Aorta (tissue), 5 donors: ENCODE measurements at places on chromosomes 11 and 22. TPM values are rescaled to one million over a fixed set of nuclear protein-coding genes. Genes with fewer than 3 reads are reported as not detected.

DNA sequence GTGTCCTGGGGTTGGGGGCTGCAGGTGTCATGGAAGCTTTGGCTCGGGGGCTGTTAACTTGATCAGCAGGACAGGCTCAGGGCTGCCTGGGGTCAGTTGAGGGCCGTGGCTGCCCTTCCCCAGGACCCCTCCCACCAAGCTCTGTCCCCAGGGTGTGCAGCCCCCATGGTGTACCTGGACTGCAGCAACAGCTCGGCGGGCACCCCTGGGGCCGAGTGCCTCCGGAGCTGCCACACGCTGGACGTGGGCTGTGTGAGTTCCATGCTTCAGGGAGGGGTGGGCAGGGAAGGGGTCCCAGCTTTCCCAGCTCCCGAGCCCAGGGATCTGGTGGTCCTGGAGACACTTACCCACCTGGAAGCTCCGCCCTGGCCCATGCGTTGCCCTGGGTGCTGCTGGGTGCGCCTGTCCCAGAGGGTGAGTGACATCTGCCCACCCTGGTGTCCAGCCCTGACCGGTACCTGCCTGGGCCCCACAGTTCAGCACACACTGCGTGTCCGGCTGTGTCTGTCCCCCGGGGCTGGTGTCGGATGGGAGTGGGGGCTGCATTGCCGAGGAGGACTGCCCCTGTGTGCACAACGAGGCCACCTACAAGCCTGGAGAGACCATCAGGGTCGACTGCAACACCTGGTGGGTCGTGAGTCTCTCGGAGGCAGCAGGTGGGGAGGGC lies 11.3 kb downstream of the MUC5B start:
- H3K4me3 ChIP-seq, result no peak overlapping the region
- no peaks in the 10 kb centered on the region for H3K4me1 ChIP-seq

SERGEF gene
- 48.3 TPM for total RNA-seq

CHADL gene
- 1.2 TPM for total RNA-seq

MIF gene
- total RNA-seq, result 278 TPM

DNA sequence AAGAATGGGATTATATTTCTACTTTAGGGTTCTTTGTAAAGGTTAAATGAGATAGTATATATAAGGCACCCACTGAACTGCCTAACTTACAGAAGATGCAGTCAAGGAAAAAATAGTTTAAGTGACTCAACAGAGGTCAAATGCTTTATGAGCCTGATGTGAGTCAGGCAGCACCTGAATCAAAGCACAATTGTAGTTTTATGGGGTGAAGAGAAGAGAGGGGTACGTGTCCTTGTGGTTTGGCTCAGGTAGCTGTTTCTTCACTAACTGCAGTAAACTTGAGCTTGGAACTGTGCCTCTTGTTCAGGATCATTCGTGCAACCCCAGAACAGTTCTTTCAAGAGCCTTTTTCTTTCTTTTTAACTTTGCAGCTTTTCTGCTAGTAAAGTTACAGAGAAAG lies 125.2 kb upstream of the SPON1 start:
- no peak overlapping the region for H3K4me3 ChIP-seq
- DNase-seq, result no peak
- no peaks in the 10 kb centered on the region for H3K4me1 ChIP-seq
- no peak overlapping the region for H3K27ac ChIP-seq
- no peaks in the 10 kb centered on the region for H3K36me3 ChIP-seq

DNA sequence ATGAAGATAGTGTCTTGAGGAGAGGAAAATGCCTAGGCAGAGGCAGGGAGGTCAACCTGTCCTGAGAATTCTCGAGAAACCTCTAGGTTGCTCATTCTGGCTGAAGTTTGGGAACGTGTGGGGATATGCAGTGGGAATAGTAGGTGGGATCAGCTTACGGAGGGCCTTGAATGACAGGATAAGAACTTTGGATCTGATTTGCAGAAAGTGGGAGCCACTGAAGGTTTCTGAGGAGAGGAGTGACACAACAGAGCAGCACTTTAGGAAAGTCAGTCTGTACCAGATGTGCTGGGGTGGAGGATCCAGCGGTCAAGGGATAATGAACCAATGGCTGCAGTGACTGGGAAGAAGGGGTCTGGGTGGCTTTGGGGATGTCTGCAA lies 2.4 kb downstream of the CD82 start:
- no peak for DNase-seq
- no peaks in the 10 kb centered on the region for H3K27me3 ChIP-seq
- H3K4me3 ChIP-seq, result no peak overlapping the region
- H3K4me1 ChIP-seq, result no peaks in the 10 kb centered on the region
- H3K36me3 ChIP-seq, result no peaks in the 10 kb centered on the region
- no peak overlapping the region for H3K27ac ChIP-seq

DNA sequence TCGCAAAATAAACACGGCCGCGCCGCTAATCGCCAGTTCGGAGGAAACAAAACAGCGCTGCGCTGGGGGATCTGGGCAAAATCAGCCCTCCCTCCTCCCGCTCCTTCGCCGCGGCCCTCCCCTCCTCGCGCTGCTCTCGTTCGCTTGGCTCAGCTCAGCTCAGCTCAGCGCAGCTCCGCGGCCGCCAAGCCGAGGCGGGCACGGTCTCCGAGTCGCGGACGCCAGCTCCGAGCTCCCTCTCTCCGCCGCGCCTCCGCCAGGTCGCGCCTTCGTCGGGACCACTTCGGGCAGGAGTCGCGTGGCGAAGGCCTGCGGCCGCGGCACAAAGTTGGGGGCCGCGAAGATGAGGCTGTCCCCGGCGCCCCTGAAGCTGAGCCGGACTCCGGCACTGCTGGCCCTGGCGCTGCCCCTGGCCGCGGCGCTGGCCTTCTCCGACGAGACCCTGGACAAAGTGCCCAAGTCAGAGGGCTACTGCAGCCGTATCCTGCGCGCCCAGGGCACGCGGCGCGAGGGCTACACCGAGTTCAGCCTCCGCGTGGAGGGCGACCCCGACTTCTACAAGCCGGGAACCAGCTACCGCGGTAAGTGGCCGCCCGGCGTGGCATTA lies at the start of gene SPON1:
Gene SPON1 (plus strand): TSS at position 162 of the 607 bp plus-strand sequence. CDS start 182 bp downstream, at position 344.
- H3K4me3 ChIP-seq, result peak within 1 kb of the TSS; percentile 61
- H3K36me3 ChIP-seq, result no peaks in the 10 kb centered on the region
- no peaks in the 10 kb centered on the region for H3K4me1 ChIP-seq
- no peak within 1 kb of the TSS for H3K27ac ChIP-seq
- H3K27me3 ChIP-seq, result no peaks in the 10 kb centered on the region

GRCh38 chr11:104127828-104128227 lies 36.1 kb downstream of the PDGFD start:
- no peak overlapping the region for H3K27ac ChIP-seq
- no peak overlapping the region for H3K4me3 ChIP-seq
- H3K27me3 ChIP-seq, result no peaks in the 10 kb centered on the region
- H3K4me1 ChIP-seq, result no peaks in the 10 kb centered on the region

OR10A2 gene
- total RNA-seq, result not detected

OSM gene
- total RNA-seq, result 1.4 TPM

DNA sequence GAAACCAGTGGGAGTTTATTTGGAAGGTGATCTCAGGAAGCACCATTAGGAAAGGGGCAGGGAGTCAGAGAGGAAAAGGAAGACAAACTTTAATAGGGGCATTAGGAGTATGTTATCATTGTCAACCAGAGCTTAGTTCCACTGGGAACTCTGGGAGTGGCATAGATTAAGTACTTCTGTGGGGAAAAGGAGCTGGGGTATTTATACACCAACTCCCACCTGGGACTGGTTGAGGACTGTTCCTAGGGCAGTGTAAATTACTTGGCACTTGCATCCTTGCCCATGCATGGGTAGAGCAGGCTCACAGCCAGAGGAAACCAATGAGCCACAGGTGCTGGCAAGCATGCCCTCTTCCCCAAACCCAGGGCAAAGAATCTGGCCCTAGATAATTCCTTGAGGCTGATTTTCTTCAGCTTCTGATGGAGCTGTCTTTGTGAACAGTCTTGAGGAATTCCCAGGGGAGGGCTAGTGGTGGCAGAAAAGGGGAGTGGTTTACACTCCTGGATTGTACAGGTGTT lies 541.2 kb downstream of the MIAT start:
- H3K36me3 ChIP-seq, result no peaks in the 10 kb centered on the region
- H3K27me3 ChIP-seq, result no peaks in the 10 kb centered on the region
- no peak overlapping the region for H3K4me3 ChIP-seq
- H3K27ac ChIP-seq, result no peak overlapping the region
- no peaks in the 10 kb centered on the region for H3K4me1 ChIP-seq

DNA sequence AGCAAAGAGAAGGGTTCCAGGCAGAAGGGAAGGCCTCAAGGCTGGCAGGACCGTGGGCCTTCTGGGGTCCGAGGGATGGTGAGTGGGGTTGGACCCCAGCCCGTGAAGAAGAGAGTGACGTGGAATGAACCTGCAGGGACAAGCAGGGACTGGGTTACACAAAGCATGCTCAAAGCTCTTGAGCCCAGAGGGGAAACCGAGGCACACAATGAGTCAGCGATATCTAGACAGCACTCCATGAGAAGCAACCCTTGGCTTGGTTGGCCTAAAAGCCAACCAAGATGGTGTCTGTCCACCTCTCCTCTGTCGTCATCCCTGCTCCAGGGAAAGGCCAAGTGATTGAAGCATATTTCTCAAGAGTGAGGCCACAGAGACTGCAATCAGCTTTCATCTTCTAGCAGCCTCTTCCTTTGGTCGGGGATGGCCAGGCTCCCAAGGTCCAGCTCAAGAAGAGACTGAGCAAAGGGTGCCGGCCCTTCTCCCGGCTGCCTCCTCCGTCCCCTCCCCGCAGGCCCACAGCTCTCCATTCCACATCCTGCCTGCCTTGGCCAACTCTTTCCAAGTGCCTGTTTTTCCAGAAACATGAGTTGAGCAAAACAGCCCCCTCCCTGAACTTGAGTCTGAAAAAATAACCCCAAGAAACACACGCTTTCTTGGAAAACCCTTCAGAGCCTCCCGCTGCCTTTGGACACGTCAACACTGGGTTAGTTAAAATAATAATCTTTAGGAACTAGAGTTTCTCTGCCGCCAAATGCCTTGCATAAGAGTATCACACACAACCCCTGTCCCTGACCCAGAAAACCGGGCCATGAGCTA lies 556.6 kb downstream of the MIAT start:
- no peaks in the 10 kb centered on the region for H3K27me3 ChIP-seq
- H3K36me3 ChIP-seq, result no peaks in the 10 kb centered on the region
- H3K27ac ChIP-seq, result peak overlapping the region; percentile 91
- no peak overlapping the region for H3K4me3 ChIP-seq
- H3K4me1 ChIP-seq, result peaks cover 4% of the 10 kb centered on the region
- peak; percentile 88 for DNase-seq

- H3K27me3 ChIP-seq, result no peaks in the 10 kb centered on the region
- H3K4me1 ChIP-seq, result no peaks in the 10 kb centered on the region
- no peaks in the 10 kb centered on the region for H3K36me3 ChIP-seq
- H3K27ac ChIP-seq, result no peak overlapping the region
- H3K4me3 ChIP-seq, result no peak overlapping the region
Measured at GRCh38 chr11:60910281-60910687, 3.7 kb upstream of the TMEM109 start.

GRCh38 chr11:8785998-8786397 lies 103.4 kb downstream of the RPL27A start:
- H3K4me1 ChIP-seq, result peaks cover 6% of the 10 kb centered on the region
- H3K4me3 ChIP-seq, result no peak overlapping the region
- no peak for DNase-seq

CPSF7 gene
- total RNA-seq, result 75.8 TPM

DNA sequence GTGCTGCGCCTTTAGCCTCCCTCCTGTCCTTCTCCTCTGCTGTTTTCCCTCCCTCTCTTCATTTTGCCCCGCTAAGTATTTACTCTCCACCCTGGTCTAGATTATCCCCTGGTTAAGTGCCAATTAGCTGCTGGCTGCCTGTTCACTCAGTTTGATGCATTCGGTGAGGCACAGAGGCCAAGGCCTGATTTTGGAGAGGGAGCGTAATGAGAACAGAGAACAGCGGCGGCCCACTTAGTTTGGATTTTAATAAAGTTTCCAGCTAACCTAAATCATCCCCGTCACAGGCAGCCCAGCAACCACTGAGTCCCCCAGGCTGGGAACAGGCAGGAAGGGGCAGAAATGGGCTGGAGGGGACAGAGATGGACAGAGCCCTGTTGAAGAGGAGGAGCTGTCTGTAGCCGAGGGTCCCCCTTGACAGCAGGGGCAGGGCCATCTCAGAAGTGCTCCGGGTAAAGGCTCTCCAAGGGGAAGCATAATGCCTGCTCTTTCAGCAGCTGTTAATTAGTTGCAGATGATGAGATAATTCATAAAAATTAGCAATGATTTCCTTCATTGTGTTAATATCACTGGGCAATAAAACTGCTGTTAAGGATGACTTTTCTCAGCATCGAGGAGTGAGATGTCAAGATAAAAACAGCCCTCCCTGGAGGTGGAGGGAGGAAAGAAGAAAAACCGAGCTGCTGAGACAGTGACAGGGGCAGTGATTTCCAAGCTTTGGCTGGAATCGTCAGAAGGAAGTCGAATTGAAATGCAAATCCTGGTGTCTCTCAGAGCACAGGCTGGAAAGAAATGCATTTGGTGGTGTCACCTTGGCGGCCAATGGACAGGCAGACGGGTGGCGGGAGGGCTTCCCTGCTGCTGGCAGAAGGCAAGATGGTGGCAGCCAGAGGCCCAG lies 170.1 kb downstream of the GRIK4 start:
- no peaks in the 10 kb centered on the region for H3K27me3 ChIP-seq
- H3K4me1 ChIP-seq, result no peaks in the 10 kb centered on the region
- no peak overlapping the region for H3K27ac ChIP-seq
- DNase-seq, result no peak
- H3K4me3 ChIP-seq, result no peak overlapping the region
- H3K36me3 ChIP-seq, result no peaks in the 10 kb centered on the region

SPTBN2 gene
- total RNA-seq, result 16.5 TPM

NXPE4 gene
- not detected for total RNA-seq

- DNase-seq, result no peak
- no peak overlapping the region for H3K27ac ChIP-seq
- H3K4me1 ChIP-seq, result no peaks in the 10 kb centered on the region
- H3K36me3 ChIP-seq, result no peaks in the 10 kb centered on the region
- no peak overlapping the region for H3K4me3 ChIP-seq
Measured at GRCh38 chr22:30444632-30445437, 19.3 kb downstream of the MTFP1 start.

PKP3 gene
- total RNA-seq, result 0.42 TPM

MUC5AC gene
- not detected for total RNA-seq

SFI1 gene
- total RNA-seq, result 50.3 TPM

C11orf52 gene
- 5.2 TPM for total RNA-seq

- H3K4me1 ChIP-seq, result no peaks in the 10 kb centered on the region
- H3K27ac ChIP-seq, result no peak overlapping the region
- no peaks in the 10 kb centered on the region for H3K36me3 ChIP-seq
- H3K4me3 ChIP-seq, result no peak overlapping the region
- H3K27me3 ChIP-seq, result no peaks in the 10 kb centered on the region
Measured at GRCh38 chr11:105027678-105028077, 4.7 kb upstream of the CASP5 start.

ZNRF3 gene
- total RNA-seq, result 11.8 TPM

ADM2 gene
- 0.26 TPM for total RNA-seq

- peaks cover 3% of the 10 kb centered on the region for H3K4me1 ChIP-seq
- H3K27ac ChIP-seq, result no peak overlapping the region
- H3K36me3 ChIP-seq, result peaks cover 3% of the 10 kb centered on the region
- no peaks in the 10 kb centered on the region for H3K27me3 ChIP-seq
- H3K4me3 ChIP-seq, result no peak overlapping the region
Measured at GRCh38 chr22:40348025-40348658, 1.8 kb downstream of the ADSL start.

PRODH gene
- 1.9 TPM for total RNA-seq

- DNase-seq, result no peak
- H3K27me3 ChIP-seq, result no peaks in the 10 kb centered on the region
- no peaks in the 10 kb centered on the region for H3K36me3 ChIP-seq
- no peaks in the 10 kb centered on the region for H3K4me1 ChIP-seq
- no peak overlapping the region for H3K4me3 ChIP-seq
Measured at GRCh38 chr11:87137711-87138110, 100.0 kb downstream of the TMEM135 start.
